Fibroblast of lung (primary cell): ENCODE measurements at places on chromosomes 6 and 20. TPM values are rescaled to one million over a fixed set of nuclear protein-coding genes. Genes with fewer than 3 reads are reported as not detected.

GRCh38 chr6:63790334-63790733 is 154.7 kb downstream of the PHF3 start:
- DNase-seq, result no peak

DNA sequence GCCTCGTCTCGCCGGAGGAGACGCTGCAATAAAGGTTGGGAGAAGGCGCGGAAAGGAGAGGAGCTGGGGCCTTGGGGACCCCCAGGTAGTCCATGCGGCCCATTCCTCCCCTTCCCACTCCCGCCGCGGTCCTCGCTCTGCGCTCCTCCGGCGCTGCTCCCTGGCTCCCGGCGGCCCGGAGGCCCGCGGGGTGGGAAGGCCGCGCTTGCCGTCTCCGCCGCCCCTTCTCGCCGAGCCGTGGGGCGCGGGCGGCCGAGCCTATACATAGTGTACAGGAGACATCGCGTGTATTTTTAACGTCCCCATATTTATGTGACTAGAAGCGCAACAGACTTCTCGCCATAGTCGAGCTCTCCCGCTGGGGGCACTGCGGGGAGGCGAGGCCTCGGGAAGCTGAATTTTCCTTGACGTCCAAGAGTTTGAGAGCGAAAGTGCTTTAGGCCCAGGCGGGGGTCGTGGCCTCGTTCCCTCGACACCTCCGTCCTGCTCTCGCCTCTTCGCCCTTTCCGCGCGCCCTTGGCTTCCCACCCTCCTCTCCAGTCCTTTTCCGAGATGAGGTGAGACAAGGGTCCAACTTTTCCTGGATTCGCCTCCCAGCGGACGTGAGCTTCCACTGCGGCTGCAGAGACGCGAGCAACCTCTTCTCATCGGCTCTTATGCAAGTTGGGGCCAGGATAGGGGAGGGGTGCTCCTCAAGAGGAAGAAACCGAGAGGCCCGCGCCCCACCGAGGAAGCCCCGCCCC is 29.0 kb downstream of the SLC12A5 start:
- DNase-seq, result peak; percentile 35

Gene ALDH5A1
- total RNA-seq, result 0.26 and 0.33 TPM in 2 replicates

Gene LAMA5
- total RNA-seq, result 47.0 and 81.6 TPM in 2 replicates
